Activated gamma-delta T cell treated with Interleukin-2 at 50 U/mL for 16 hours (primary cell): ENCODE measurements at places on chromosomes 6 and 20.

GRCh38 chr20:61370841-61371303 is 118.8 kb downstream of the CDH4 start:
- no peak for DNase-seq

GRCh38 chr6:75568100-75568499 is 33.6 kb upstream of the SENP6 start:
- DNase-seq = no peak

GRCh38 chr20:22402550-22402949 is 181.8 kb downstream of the FOXA2 start:
- no peak for DNase-seq

DNA sequence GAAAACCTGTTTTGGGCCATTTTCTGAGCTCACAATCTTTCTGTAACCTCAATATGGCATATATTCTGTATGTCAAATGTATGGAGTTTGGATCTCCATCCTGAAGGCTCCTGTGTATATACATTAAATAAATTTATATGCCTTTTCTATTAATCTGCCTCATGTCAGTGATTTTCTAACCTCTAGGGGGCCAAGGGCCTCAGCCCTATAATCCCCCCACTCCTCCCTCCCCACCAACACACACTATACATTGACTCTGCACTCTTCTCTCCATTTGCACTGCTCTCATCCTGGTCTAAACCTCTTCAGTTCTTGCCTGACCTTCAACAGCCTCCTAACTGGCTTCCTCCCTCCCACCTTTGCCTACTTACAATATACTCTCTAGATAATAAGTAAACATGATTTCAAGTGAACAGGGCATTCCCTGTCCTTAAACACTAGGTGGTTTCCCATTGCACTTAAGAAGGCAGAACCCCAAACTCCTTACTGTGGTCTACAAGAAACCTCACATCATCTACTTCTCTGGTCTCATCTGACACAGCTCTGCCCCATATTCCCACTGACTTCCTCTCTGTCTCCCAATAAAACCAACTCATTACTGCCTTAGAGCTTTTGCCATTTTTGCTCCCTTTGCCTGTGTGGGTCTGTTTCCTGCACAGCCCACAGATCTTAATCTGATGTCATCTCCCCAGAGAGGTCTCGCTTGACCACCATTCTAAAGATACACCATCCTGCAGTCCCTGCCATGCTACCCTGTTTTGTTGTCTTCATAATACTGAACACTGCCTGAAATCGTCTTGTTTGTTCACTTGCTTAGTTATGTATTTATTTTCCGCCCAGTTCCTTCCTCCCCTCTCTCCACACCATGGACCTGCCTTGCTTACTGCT is 213.7 kb downstream of the SYNE1 start:
- no peak for DNase-seq

DNA sequence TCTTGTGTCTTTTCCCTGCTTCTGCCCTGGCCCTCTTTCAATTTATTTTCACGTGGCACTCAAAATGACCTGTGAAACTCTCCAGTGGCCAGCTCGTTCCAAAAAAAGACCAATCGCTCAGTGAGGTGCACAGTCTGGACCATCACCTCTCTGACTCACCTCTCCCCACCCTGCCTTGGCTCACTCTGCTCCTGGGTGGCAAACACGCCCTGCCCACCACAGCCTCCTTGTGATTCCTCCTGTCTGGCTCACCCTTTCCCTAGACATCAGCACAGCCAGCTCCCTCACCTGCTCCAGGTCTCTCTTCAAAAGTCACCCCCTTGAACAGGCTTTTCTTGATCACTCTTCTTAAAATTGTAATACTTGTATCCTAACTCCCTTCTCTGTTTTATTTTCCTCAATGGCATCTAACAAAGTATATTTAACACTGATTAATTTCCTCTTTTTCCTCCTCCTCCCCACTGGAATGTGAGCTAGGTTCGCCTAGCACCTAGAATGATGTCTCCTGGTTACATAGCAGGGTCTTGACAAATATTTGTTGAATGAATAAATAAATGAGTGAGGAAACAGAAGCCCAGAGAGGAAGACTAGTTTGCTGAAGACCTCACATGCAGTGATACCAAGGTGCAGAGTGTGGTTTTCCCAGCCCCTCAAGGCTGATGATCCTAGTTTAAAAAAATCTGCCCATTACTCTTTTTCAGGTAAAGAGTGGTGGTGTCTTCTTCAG is 109.0 kb downstream of the GJA10 start:
- no peak for DNase-seq

DNA sequence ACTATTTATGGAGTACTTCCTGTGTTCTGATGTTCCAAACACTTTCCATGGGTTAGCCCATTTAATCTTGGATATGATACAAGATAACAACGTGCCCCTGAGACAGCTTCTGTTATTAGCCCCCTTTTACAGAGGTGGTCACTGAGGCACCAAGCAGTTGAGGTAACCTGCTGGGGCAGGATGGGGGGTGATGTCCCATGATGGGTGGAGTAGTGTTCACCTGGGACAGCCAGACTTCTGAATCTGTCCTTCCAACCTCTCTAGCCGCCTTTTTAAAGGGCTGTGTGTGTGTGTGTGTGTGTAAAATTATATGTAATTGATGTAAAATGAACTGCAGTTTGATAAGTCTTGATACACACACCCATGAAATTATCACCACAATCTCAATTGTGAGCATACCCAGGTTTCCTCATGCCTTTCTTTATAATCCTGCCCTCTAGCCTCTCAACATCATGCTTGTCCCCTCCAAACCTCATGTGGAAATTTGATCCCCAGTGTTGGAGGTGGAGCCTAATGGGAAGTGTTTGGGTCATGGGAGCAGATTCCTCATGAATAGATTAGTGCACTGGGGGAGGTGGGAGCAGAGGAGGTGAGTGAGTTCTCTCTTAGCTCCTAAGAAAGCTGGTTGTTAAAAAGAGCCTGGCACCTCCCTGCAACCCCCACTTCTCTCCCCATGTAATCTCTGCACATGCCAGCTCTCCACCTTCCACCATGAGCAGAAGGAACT is 39.2 kb downstream of the PLAGL2 start:
- no peak for DNase-seq

DNA sequence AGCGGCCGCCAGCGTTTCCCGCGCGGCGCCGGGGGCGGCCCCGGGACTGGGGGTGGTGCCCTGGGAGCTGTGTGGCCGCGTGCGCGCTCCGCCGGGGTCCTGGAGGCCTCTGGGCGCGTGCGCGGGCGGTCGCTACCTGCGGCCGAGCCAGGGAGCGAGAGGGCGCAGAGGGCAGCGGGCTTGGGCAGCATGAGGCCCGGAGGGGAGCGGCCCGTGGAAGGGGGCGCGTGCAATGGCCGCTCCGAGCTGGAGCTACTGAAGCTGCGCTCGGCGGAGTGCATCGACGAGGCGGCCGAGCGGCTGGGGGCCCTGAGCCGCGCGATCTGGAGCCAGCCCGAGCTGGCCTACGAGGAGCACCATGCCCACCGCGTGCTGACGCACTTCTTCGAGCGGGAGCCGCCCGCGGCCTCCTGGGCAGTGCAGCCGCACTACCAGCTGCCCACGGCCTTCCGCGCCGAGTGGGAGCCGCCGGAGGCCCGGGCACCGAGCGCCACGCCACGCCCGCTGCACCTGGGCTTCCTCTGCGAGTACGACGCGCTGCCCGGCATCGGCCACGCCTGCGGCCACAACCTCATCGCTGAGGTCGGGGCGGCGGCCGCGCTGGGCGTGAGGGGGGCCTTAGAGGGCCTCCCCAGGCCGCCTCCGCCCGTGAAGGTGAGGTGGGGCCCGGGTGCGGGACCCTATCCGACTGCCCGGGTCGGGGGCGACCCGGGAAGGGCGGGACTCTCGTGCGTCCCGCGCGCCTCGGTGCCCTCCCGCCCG is at the start of gene PM20D2:
Gene PM20D2, plus strand, starts transcription at position 100 of the 762 bp plus-strand sequence. Its CDS starts 90 bp downstream, at position 190.
- DNase-seq = peak; percentile 53

- DNase-seq = no peak
Observed at GRCh38 chr20:55449091-55449490, 556.2 kb downstream of the CBLN4 start.

GRCh38 chr6:21906826-21907225 is 313.3 kb downstream of the SOX4 start:
- no peak for DNase-seq
